Breast epithelium (tissue), 4 donors: ENCODE measurements at places on chromosomes 11 and 22. TPM values are rescaled to one million over a fixed set of nuclear protein-coding genes. Genes with fewer than 3 reads are reported as not detected.

The ANGPTL5 gene
- not detected for total RNA-seq

The OR10A2 gene
- not detected for total RNA-seq

The LRRC74B gene
- not detected for total RNA-seq

GRCh38 chr22:26404851-26405421, 24.1 kb upstream of the ASPHD2 start:
- no peak for DNase-seq

- no peak for DNase-seq
Observed at GRCh38 chr11:35344681-35345574, 74.4 kb downstream of the SLC1A2 start.
